ENCODE measurements at places on chromosomes 7 and 10.

GRCh38 chr10:97685395-97685958 is 1.6 kb downstream of the AVPI1 start:
- DNase-seq, result no peak

GRCh38 chr10:70335246-70335613 is 47.2 kb downstream of the LRRC20 start:
- no peak for DNase-seq

DNA sequence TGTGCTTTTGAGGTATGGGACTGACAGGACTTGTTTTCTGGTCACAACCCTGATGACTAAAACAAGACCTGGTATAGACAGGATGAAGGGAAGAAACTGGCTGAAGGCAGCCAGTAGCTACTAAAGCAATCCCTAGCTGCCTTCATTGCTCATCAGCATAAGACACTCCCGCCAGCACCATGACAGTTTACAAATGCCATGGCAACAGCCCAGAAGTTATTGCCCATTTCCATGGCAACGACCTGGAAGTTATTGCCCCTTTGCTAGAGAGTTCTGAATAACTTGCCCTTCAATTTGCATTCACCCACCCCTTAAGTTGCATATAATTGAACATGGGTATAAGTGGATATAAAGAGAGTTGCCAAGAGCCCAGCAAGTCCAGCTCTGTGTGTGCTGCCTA is 169.6 kb upstream of the FAM171A1 start:
- no peak for DNase-seq

DNA sequence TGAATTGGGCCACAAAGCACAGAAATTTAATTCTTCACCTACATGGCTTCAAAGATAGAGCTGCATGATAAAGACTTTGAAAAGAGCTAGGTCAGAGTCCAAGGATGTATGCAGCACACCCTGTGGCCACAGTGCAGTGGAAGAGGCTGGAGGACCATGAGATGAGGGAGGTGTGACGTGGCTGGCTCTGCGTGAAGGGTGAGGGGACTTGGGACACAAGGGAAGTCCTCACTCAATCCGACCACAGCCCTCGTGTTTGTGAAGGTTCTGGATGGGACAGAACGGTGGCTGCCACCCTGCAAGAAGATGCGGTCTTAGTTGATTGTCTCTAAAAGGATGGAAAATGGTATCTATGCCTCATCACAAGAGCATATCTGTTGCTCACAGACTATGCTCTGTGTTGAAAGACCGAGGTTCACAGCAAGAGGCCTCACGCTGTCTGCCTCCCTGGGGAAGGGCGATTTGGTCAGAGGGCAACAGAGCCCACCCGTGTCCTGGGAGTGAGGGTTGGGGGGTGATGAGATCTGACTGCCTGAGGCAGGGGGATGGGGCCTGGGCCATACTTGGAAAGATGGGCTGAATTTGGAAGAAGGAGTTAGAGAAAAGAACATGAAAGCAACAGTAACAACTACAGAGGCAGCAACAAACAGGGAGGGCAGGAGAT is 174.4 kb upstream of the SHH start:
- DNase-seq, result no peak

- DNase-seq, result no peak
Observed at GRCh38 chr10:45050551-45051235, 50.0 kb downstream of the ZNF22 start.

GRCh38 chr7:76425156-76425555 is 406 bp downstream of the ZP3 start:
- DNase-seq, result no peak

DNA sequence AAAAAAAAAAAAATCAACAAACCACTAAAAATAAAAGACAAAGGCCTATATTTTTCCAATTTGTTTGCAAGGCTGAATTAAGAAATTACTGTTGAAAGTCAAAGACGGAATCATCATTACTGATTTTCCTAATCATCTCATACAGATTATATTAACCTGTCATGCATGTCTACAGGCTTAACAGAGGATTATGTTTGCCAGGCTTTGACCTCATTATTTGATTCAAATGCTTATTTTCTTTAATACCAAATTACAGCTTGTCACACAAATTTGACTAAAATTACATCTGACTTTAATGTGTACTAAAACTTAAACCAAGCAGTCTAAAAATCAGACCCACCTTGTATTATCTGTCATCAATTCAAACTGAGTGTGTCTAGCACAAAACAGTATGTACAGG is 21.2 kb downstream of the KIF5B start:
- no peak for DNase-seq

GRCh38 chr7:112168915-112169314 is 37.3 kb downstream of the DOCK4 start:
- DNase-seq, result no peak

- no peak for DNase-seq
Observed at GRCh38 chr10:61001731-61002122, 57.7 kb upstream of the RHOBTB1 start.

DNA sequence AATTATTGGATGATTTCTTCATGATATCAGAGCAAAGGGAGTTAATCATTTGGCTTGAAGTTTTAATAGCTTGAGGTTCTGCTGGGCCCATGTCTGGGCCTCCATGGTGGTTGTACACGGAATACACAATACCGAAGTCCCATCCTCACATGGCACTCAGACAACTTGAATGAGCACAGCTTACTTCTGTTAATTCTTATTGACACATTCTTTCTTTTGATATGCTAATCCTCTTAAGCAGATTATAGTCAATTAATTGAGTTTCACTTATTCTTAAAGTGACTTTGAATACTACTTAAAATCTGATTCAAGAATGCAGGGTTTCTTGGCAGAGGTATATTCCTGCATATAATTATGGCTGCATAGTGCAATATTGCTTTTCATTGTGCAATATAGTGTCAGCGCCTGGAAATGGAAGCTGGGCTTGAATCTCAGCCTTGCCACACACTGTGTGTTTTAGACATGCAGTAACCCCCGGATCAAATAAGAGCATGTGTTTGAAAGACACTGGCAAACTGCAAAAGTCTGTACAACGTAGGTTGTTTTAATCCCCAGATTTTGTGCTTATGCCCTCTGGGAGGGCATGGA is 543.5 kb upstream of the ADARB2 start:
- DNase-seq, result no peak

DNA sequence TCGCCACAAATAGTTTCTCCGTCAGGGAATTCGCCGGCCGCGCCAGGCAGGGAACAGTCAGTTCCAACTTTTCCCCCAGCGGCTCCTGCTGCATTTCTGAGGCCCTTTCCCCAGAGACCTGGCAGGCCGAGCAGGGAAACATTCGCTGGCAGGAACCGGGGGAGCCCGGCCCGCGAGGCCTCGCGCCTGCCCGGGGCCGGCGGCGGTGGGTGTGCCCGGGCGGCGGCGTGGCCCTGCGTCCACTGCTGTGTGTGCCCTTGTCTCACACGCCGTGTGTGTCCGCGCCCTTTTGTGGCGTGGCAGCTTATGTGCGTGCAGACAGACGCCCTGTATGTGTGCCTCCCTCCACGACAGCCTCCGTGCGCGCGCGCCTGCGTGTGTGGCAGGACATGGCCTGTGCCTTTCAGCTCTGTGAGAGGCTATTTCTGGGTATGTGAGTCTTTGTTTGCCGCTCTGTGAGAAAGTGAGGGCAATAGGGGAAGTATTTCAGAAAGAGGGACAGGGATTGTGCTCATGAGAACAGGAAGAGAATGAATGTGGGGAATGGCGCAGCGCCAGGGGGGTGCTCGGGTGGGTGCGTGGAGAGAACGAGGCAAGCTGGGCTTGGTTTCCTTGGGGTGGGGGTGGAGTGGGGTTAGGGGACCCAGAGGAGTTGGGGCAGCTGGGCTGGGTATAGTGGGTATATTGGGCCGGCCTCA is 689 bp upstream of the SMARCD3 start:
- DNase-seq, result no peak

GRCh38 chr10:113273181-113274163 is 279.4 kb upstream of the HABP2 start:
- DNase-seq, result no peak

DNA sequence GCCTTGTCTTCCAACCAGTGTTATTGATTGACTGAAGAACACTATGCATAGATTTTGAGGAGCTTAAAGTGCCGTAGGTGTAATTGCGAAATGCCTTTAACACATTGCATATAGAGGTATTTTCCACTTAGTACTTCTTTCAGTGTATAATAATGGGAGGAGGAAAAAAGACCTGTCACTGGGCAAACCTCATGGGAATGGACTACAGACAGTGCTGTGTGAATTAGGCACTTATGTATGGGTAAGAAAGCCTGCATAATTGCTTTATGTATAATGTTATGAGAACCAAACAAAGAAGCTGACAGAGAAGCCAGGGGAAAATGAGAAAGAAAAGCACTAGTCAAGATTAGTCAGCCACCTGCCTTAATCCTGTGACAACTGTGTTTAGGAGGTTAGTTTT is 12.4 kb upstream of the SCRN1 start:
- no peak for DNase-seq

- no peak for DNase-seq
Observed at GRCh38 chr7:155585532-155585895, 39.2 kb upstream of the CNPY1 start.

DNA sequence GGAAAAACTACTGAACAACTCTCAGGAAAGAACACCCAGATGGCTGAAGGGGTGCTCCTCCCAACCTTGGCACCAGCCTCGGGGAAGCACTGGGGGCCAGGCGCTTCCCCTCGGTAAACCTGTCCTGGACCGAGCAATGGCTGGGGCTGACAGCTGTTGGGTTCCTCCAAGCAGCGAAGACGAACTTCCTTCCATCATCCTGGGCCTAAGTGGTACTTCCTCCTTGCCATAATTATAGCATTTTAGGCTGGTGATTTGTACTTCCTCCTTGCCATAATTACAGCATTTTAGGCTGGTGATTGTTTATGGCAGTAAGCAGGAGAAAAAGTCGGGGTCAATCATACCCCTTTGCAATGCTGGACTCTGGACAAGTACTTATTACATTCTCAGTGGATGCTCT is 69.3 kb downstream of the MYOF start:
- DNase-seq, result no peak

DNA sequence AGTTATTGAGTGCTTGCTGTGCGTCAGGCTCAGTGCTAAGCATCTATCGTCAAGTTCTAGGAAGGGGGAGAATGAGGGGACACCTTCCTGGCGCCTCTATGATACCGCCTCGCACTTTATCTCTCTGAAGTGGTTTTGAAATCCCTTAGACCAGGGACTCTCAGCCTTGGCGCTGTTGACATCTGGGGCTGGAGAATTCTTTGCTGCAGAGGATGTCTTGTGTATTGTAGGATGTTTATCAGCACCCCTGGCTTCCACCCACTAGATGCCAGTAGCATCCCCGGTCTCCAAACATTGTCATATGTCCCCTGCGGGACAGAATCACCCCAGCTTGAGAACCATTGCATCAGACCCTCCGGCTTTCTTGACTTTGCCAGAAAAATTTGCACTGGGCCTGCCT is 285.5 kb downstream of the CCDC3 start:
- no peak for DNase-seq

- no peak for DNase-seq
Observed at GRCh38 chr7:129009437-129009836, 45.5 kb downstream of the TNPO3 start.

DNA sequence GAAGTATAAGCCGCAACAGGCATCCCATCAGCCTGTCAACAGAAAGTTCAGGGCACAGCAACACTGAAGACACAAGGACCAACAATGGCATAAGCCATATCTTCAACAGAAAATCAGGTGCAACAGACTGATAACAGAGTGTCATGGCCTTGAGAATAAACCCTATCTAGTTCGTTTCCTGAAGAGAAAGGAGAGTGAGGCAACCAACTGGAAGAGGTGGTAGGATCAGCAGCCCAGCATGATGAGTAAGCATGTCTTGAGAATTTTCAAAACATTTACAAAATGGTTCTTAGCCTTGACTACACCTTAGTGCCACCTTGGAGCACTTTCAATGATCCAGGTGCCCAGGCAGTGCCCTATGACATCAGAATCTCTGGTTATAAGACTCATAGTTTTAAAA is 290.2 kb upstream of the SEMA3C start:
- DNase-seq, result no peak

- no peak for DNase-seq
Observed at GRCh38 chr7:132991615-132992587, 90.0 kb downstream of the CHCHD3 start.

- no peak for DNase-seq
Observed at GRCh38 chr7:68280931-68281330, 1284.3 kb downstream of the TYW1 start.

DNA sequence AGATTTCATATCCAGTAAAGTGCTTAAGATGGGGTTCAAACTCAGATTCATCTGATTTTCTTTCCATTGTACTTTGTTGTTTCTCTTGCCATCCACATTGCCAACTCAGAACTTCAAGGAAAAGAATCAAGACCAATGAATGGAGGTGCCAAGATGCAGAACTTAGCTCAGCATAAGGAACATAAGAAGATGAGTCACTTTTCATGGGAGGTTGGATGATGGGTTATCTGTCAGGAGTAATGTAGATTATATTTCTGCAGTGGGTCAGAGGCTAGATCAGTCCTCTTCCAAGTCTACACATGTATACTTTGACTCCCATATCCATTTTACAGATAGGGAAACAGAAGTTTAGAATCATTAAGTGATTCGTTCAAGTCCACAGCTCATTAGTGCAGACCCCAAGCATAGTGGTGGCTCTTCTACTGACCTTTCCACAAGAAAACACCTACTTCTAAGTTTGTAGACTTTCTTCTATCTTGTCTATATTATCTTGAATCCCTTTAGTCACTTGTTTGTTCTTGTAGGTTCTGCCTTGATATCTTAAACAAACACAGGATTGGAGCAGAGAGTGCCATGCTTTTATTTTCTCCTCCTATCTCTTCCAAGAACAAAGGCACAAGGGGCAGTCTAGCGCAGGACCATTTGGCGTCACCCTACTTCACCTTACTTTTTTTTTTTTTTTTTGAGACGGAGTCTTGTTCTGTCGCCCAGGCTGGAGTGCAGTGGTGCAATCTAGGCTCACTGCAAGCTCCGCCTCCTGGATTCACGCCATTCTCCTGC is 14.0 kb upstream of the ADD3 start:
- no peak for DNase-seq

- DNase-seq, result no peak
Observed at GRCh38 chr7:50662041-50662694, 97.0 kb upstream of the DDC start.

DNA sequence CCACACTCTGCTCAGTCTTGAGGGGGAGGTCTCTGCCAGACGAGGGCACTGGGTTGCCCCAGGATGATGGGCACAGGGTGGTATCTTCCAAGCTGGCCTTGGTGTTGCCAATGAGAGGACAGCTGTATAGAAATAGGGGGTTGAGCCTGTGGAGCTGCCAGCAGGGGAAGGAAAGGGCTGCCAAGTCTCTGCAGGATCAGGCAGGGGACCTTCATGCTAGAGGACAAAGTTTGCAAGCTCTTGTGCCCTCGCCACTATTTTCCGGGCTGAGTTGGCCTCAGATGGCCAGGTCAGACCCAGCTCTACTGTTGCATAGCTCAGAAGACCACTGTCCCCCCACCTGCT is 68.7 kb downstream of the ARHGAP22 start:
- no peak for DNase-seq

GRCh38 chr10:36002445-36002844 is 360.3 kb upstream of the FZD8 start:
- no peak for DNase-seq
